Tibial artery (tissue), 4 donors: ENCODE measurements at places on chromosomes 3 and 15.

- DNase-seq: no peak
These were observed 490.0 kb downstream of the NAALADL2 start for GRCh38 chr3:175349168-175349567.

DNA sequence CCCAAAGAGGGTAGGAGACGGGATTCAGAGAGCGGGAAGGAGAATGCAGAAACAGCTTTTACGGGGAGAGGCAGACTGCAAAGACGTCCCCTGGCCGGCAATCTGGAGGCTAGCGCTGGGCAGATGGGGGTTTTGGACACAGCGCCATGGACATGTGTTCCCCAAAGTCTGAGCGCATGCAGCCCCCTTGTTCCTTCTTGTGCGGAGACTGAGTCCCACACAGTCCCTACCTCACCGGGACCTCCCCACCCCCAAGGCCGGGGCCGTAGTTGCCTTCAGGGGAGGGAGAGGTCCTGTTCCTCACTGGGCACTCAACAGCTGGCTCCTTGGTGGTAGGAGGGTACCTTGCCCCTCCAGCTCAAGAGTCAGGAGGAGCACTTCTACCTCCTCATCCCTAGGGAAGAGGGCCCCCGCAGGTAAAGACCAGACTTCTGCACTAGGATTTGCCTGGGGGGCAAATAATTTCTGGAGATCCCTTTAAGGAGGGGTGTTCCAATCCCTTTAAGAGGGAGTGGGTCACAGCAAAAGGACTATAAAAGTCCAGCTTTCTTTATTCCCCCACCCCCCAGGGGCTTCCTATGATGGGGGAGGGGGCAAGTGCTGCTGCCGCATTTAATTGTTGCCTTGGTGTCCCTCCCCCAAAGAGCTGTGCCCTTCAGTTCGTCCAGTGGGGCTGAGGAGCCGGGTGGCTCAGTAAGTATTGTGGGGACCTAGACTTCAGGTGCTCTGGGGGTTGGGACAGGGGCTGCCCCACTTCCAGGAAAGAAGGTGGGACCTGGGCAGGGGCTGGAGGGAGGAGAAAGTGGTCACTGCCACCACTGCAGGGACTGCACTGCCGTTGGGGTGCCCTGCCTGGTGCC lies 3.6 kb upstream of the BAHD1 start:
- DNase-seq: no peak

GRCh38 chr3:84961011-84961410 lies 2.2 kb downstream of the CADM2 start:
- no peak for DNase-seq

DNA sequence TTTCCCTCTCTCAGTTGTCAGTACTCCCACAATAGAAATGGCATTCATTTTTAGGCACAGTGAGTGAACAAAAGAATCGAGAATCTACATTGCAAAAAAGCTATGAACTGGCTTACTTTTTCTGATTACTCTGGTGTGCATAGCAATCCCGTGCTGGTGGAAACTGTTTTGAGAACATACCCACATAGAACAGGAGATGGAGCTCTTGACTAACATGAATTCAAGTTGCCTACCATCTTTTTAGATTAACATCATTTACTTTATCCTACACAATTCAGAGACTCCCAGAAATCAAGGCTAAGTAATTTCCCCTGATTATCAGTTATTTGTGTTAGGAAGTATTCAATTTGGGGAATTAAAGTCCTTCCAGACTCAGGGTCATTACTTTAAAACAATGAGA lies 326.6 kb downstream of the ARPP21 start:
- DNase-seq: no peak

- no peak for DNase-seq
These were observed 99.1 kb downstream of the NR1I2 start for GRCh38 chr3:119880966-119881365.

GRCh38 chr15:65460741-65461347 lies 38.1 kb upstream of the IGDCC4 start:
- DNase-seq: no peak

- no peak for DNase-seq
These were observed 125.6 kb downstream of the PLCH1 start for GRCh38 chr3:155619118-155619915.

- no peak for DNase-seq
These were observed 9.3 kb upstream of the RBP1 start for GRCh38 chr3:139548801-139549200.

DNA sequence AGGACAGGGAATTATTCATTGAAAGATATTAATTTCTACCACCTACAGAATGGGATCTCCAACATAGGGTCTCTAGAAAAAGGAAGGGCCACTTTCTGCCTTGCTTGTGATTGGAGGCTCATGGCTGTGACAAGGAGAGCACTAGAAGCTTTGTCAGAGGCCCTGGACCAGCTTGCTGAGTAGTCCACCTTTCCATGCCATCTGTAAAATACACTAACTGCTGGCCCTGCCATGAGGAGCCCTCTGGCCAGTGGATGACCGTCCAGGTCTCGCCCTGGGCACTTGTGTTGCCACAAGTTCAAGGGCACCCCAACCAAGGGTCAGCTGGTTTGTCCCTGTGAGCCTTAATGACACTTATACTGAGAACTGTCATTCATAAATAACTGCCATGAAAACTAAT lies 1.6 kb upstream of the SYNM start:
- DNase-seq: no peak
